Gastroesophageal sphincter (tissue), 4 donors: ENCODE measurements at places on chromosomes 11 and 22. TPM values are rescaled to one million over a fixed set of nuclear protein-coding genes. Genes with fewer than 3 reads are reported as not detected.

The SOX6 gene
- 2.3 TPM for total RNA-seq

The CTSF gene
- 65.1 TPM for total RNA-seq

The HTR3A gene
- total RNA-seq, result 0.77 TPM

The MUC15 gene
- total RNA-seq, result not detected

The MDK gene
- total RNA-seq, result 5.0 TPM
